Stimulated activated CD4-positive, alpha-beta T cell treated with anti-CD3 and anti-CD28 coated beads, Interleukin-1b, Interleukin-23, amount 100 ng/mL, for 1 hour (primary cell): ENCODE measurements at places on chromosomes 3 and 15.

GRCh38 chr3:66350601-66351000 lies 129.8 kb downstream of the SLC25A26 start:
- DNase-seq, result no peak

DNA sequence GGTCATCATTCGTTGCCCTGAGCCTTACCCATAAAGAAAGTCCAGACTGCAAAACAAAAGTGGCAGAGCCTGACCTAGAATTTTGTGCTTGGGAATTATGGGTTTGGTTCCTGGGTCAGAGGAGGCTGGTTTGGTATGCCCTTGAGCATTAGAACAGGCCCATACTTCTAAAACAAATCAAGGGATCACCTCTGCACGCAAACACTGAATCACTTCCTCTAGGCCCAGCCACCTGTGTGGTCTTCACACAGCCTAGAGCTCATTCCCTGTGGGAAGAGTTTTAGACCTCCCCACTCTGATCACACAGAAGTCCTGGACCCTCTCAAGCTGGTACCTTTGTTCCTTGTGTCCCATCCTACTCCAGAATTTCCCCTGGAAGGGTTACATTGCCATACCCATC lies 59.4 kb downstream of the B3GNT5 start:
- DNase-seq, result no peak

- no peak for DNase-seq
Observed at GRCh38 chr3:133884054-133884886, 11.4 kb downstream of the RAB6B start.

DNA sequence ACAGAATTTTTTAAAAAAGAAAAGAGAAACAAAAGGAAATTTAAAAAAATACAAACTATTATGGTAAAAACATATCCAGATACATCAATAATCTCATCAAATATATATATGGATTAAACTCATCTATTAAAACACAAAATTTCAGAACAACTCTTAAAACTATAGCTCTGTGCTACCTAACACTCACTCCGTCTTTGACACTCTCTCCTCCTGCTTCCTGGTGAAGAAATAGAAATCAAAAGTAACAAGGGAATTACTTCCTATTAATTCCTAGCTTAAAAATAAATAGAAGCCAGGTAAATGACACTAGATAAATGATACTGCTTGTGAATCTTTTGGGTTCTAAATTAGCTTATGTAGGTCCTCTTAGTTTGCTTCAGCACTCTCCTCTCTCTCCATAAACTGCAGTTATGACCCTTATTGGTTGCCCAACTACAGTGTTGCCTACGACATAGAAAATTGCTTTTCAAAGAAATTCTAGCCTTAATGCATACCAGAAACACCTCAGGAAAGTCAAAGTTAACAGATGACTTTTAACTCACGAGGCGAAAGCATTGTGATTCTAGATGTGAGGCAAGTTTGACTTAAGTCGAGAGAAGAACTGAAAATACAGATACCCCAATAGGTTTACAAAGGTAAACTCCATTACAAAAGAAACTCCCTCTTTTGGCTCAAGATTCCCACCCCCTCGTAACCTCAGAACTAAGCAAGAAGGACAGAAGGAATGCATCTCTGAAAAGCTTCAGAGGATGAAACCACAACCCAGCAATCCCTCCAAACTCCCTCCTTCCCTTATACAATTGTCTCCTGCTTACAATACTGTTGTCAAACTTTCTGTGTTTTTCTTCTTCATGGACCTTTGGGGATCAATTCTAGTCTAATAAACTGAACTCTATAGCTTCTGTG lies 394.7 kb downstream of the FGF12 start:
- DNase-seq, result no peak

- no peak for DNase-seq
Observed at GRCh38 chr3:49377483-49377882, 19.3 kb upstream of the GPX1 start.

GRCh38 chr15:77838595-77838994 lies 205.9 kb upstream of the LINGO1 start:
- no peak for DNase-seq

DNA sequence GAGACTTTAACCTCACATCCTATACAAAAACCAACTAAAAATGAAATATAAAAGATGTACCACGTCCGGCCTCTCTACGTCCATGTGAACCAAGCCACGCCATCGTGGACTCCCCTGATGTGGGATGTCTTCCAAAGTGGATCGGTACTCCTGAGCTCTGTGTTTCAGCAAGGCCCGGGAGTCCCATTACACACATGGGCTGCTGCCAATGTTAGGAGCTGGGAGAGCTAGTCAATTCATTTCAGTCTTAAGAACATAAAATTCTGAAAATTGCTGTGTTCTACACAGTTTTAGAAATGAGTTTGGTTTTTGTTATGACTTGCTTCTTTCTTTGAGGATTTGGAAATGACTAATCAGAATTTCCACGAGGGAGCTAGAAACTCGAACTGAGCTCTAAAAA lies 131.0 kb downstream of the GABRG3 start:
- no peak for DNase-seq

GRCh38 chr15:61682891-61683735 lies 377.1 kb downstream of the VPS13C start:
- no peak for DNase-seq

- no peak for DNase-seq
Observed at GRCh38 chr15:40379853-40380252, 2.7 kb upstream of the KNSTRN start.

DNA sequence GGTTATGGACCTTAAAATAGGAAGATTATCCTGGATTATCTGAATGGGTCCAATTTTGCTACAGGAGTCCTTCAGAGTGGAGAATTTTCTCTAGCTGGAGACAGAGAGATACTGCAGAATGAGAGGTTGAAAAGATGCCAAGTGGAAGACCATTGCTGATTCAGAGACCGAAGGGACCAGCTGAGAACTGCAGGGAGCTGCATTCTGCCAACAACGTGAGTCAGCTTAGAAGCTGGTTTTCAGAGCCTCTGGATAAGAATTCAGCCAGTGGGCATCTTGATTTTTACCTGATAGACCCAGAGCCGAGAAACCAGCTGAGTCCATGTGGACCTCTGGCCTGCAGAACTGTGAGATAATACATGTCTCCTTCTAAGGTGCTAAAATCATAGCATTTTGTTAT lies 234.0 kb downstream of the NR2F2 start:
- no peak for DNase-seq

- no peak for DNase-seq
Observed at GRCh38 chr3:53079147-53079546, 33.3 kb upstream of the SFMBT1 start.

DNA sequence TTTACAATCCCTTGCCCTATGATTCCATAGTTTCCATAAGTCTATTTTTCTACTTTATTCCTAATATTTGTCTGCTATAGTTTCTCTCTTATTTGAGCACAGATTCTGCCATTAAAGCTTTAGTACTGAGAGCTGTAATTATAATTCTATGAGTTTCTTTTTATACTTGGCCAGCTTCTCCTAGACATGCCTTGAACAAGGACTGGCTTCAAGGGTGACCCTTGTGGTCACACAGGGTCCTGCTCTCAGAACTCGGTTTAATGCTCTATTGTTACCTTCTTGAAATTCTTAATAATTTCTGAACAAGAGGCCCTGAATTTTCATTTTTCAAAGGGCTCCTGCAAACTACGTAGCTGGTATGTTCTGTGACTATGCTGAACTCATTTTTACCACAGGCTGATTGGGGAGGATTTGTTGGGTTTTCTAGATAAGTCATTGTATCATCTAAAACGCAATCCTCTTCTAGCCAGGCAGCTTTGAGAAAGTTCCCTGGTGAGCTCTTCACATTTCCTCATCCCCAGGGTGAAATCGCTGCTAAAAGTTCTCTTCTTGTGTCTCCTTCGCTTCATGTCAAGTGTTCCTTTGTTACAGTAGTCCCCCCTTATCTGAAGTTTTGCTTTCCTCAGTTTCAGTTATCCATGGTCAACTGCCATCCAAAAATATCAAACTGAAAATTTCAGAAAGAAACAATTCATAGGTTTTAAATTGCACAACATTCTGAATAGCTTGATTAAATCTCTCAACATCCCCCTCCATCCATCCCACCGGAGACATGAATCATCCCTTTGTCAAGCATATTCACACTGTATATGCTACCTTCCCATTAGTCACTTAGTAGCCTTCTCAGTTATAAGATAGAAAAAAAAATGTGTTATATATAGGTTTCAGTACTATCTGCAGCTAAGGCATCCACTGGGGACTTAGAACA lies 12.6 kb upstream of the PLCL2 start:
- no peak for DNase-seq

- DNase-seq, result no peak
Observed at GRCh38 chr3:127233371-127233770, 40.4 kb downstream of the PRR23E start.

DNA sequence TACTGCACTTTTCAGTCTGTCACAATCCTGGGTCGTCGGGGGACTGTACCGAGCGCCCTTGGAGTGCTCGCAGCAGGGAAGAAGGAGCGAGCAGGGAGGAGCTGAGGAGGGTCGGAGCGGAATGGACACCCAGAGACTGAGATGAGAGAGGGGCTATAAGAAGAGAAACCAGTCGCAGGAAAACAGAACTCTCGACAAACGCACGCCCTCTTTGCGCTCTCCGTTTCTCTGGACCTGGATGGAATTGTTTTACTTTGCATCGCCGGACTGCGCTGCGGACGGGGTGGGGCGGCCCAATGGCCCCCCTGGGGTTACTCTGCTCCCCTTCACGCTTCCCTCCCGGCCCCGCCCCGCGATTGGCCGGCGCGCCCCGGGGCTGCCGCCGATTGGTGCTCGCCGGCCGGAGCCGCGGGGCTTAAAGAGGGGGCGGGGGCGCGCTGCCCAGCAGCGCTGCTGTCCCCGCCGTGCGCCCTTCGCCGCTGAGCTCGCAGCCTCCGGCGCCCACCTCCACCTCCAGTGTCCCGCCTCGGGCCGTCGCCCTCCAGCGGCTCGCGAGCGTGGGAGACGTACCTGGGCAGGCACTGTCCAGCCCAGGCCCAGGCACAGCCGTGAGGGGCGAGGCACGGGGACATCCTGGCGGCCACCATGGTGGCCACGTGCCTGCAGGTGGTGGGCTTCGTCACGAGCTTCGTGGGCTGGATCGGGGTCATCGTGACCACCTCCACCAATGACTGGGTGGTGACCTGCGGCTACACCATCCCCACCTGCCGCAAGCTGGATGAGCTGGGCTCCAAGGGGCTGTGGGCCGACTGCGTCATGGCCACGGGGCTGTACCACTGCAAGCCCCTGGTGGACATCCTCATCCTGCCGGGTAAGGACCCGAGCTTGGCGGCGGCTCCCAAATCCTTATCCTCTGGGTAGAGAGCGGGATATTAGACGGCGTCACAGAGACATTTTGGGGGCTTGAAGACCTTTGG lies at the start of gene CLDN11:
Gene CLDN11, plus strand, starts transcription at position 447 of the 977 bp plus-strand sequence. Its CDS starts 199 bp downstream, at position 646.
- DNase-seq, result no peak

DNA sequence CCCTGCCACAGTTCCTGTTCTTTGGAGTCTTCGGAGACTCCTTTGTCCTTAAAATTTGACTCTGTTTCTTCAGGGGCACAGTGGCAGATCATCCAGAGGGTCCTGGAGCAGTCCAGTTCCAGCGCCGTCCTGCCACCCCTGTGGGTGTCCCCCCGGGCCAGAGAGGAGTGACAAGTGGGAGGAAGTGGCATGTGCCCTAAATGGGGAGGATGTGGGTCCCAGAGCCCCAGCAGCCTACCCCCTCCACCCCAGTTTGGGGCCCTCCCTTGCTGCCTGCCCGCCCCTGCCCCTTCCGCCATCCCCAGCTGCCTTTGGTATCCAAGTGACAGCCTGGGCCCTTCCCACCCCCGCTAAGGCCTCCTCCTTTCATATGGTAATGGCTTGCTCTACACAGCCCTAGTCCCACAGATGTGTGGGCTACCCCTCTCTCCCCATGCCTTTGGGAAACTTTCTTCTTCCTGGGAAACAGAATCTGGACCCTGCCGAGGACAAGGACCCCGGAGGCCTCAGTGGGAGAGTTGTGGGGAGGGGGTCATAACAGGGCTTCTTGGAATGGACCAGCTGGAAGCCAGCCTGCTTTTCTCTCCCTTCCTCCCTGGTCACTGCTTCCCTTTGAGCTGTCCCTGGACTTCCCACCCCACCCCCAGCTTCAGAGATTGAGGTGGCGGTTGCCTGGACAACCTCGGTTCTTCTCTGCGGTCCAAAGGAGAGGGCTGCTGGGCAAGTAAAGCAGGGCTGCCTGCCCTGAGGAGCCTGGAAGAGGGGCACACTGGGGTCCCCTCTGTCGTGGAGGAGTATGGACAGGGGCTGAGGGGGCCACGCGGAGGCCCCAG lies 43.2 kb downstream of the KLHL25 start:
- no peak for DNase-seq

GRCh38 chr3:45773072-45773471 lies 23.3 kb downstream of the SLC6A20 start:
- DNase-seq, result no peak

GRCh38 chr15:94253742-94254141 lies 22.4 kb downstream of the MCTP2 start:
- no peak for DNase-seq

DNA sequence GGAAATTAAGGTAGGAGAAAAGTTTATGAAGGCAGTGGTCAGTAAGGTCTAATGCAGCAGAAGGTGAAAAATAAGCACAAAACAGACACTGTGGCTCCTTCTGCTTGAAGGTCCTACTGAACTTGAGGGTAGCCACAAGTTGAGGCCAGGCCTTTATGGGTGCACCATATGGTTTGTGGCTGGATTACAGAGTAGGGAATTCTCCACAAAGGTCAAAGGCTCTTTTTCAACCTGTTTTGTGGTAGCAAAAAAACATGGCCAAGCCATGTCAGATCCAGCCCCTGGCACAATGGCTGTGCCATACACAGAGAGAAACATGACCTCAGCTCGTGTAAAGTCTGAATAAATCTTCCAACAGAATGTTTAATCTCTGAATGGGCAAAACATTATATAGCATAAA lies 214.0 kb downstream of the SATB1 start:
- no peak for DNase-seq

DNA sequence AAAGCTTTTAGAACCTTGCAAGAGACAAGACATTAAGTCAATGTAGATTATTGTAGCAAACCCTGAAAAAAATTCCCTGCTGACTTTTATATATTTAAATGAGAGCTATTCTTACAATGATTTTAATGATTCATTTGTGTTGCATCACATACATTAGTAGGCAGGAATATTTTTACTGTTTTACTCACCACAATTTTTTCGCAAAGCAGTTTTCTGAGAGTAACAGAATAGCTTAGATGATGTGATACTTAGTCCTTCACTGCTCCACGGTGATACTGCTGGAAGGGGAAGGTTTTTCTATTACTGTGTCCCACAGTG lies 43.9 kb upstream of the CLRN1 start:
- DNase-seq, result no peak

DNA sequence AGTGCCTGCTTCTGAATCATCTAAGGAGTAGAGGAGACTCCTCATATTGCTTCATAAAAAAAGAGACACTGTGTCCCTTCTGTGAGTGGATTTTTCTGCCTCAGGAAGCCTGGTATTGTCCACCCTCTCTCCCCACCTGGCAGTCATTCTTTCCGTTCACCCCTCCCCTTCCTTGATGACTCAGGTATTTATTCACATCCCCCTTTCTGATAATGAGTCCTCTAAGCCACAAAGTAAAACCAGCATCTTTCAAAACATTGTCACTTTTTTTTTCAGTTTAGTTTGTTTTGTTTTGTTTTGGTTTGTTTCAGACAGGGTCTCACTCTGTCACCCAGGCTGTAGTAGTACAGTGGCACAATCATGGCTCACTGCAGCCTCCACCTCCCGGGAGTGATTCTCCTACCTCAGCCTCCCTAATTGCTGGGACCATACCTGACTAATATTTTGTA lies 65.2 kb upstream of the UBE2E1 start:
- DNase-seq, result no peak

GRCh38 chr3:176141837-176142236 lies 1055.4 kb downstream of the TBL1XR1 start:
- DNase-seq, result no peak
